Right cardiac atrium (tissue), 5 donors: ENCODE measurements at places on chromosomes 6 and 20. TPM values are rescaled to one million over a fixed set of nuclear protein-coding genes. Genes with fewer than 3 reads are reported as not detected.

DZANK1 gene
- polyA plus RNA-seq = 0.79 TPM

DNA sequence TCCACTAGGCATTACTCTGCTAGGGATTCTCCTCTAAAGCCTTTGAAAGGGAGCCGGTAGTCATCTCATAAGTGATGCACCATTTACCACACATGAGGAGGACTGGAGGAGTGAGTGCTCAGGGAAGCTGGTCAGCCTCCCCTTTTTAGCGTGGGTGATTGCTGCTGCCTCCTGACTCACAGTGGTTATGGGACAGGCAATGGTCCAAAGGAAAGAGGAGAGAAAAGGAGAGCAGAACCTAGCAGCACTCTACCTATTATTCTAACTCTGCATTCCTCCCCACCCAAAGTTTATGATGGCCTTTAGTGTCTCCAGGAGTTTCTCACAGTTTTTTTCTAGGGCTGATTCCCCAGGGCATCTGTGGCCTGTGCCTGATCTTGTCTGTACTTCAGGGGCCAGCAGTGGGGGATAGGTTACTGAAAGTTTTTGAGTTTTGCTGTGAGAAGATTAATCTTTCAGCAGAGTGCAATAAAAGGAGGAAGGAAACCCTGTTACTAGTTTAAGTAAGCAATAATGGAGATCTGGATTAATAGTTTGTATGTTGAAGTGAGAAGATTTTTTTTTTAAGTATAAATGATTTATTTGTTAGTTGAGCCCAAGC lies 36.4 kb upstream of the GCLC start:
- no peak for DNase-seq

DNA sequence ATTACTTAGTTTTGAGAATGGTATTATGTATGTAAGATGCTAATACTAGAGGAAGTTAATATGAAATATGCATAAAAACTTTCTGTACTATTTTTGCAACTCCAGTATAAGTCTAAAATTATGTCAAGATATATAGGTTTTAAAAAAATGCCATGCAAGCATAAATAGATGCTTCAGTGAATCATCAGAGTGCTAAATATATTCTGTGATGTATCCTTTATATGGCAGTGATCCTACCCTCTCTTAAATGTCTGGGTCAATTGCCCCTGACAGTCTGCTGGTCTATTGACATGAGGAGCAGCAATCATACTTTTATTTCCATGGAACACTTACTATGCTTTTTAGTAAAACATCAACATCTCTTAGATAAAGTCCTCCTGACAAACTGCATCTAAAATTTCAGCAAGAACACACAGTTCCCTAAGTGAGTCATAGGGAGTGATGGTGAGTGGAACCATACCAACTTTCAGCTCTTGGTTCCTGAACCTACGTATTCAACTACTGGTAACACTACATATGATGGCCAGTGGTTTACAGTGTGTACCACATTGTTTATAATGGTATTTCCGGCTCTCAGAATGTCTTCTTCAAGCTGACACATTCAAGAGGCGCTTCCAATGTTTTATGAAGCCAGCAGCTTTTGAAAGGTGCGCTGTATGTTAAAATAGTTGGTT lies 928.7 kb upstream of the GJE1 start:
- DNase-seq = no peak

DNA sequence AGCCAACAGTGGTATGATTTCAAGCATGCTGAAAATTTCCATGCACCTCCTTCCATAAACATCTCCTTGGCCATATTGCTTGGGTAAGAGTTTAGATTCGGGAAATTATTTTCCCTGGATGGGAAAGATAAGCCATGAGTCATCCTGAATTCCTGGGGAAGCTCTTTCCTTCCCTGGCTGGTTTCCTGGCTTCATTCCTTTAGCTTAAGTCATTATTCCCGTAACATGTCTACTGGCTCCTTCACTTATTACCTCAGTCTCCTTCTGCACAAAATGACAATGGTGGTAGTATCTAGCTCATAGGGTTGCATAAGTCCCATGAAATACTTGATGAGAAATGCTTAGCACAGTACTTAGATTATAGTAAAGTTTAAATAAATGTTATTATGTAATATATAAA lies 27.6 kb downstream of the TINAG start:
- DNase-seq = no peak

DNA sequence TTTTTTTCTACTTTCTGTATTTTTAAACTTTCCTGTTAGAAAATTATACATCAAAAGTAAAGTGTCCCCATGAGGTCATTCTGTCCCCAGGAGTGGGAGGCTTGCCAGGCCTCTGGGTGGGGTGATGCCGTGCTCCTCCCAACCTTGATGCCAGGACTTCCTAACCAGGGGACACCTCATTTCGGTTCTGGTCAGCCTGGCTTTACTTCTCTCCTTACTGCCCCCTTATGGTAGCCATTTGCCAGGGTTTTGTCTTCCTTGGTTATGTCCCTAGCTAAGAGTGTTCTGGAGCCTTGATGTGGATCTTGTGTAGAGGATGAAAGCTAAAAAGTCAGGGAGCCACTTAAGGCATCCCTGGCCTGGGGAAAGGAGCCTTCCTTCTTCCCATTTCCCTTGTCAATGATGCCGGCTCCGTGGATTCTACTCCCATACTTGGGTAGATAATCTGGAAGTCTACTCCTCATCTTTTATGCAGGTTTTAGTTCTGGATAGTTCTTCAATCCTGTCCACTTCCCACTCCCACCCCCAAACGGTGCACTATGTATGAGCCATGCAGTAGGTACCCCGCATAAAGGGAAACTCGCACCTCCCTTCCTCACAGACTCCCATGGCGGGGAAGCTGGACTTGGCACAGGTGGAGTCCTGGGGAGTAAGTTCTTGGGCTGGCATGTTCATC lies 164.1 kb upstream of the SALL4 start:
- no peak for DNase-seq

DNA sequence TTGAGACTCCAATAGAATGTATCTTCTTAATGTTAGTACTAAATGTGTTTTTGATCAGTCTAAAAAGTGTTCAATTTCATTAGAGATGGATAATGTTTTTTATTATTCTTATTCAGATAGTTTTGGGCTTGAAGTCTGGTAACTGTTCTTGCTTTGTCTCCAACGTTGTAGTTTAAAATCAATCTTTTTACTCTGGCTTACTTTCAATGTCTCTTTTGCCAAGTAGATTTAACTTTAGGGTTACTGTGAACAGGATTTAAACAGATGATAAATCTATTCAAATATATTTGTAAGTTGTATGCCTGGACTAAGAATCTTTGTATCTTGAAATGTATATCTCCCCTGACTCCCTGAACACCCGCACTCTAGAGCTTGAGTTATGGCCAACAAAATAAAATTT lies 51.1 kb downstream of the SGK1 start:
- no peak for DNase-seq

DNA sequence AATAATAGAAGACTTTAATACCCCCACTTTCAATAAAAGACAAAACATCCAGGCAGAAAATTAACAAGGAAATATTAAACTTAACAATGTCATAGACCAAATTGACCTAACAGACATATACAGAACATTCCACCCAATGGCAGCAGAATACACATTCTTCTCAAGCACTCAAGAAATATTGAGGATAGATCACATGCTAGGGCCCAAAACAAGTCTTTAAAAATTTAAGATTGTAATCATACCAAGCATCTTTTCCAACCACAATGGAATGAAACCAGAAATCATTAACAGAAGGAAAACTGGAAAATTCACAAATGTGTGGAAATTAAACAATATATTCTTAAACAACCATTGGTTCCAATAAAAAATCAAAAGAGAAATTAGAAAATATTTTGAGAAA lies 161.0 kb downstream of the COL12A1 start:
- DNase-seq = no peak

GRCh38 chr6:111972745-111973117 lies 81.2 kb upstream of the CCN6 start:
- DNase-seq = no peak

PAK5 gene
- polyA plus RNA-seq = 0.07 TPM

DNA sequence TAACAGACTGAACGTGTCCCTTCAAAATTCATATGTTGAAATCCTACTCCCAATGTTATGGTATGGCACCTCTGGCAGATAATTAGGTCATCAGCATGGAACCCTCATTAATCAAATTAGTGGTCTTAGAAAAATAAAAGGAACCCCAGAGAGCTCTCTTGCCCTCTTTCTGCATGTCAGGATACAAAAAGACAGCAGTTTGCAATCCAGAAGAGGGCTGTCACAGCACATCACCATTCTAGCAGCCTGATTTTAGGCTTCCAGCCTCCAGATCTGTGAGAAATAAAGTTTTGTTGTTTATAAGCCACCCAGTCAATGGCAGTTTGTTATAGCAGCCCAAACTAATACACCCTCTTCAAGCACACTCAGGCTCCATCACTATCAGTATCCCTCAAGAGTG lies 292.9 kb downstream of the TRDN start:
- DNase-seq = no peak

GRCh38 chr6:142047934-142048592 lies 84.7 kb upstream of the GJE1 start:
- no peak for DNase-seq

DNA sequence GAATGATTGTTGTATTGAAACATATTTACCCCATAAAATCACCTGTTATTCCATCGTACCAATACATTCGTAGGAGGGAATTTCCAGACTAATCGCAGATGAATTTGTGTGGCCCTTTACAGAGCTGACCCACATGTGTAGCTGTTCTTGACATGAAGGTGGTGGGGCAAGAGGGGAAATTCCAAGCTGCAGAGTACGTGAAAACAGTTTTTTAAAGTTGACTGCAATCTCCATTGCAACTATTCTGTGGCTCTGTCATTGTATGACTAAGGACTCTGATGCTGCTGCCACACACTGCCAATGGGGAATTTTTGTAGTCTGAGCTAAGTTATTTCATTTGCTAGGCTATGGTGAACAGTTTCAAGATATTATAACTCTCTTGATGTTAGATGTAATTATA lies 46.4 kb upstream of the ADTRP start:
- DNase-seq = no peak

- peak; percentile 75 for DNase-seq
Measured at GRCh38 chr20:61560361-61560853, 308.3 kb downstream of the CDH4 start.

GRCh38 chr6:123965894-123966293 lies 162.2 kb downstream of the NKAIN2 start:
- no peak for DNase-seq

- DNase-seq = no peak
Measured at GRCh38 chr6:77030929-77031674, 432.2 kb downstream of the HTR1B start.

- no peak for DNase-seq
Measured at GRCh38 chr6:169042061-169042460, 211.6 kb downstream of the THBS2 start.

RNF182 gene
- polyA plus RNA-seq = 0.48 TPM

METTL24 gene
- polyA plus RNA-seq = 0.77 TPM

ZC2HC1B gene
- polyA plus RNA-seq = not detected

IL17F gene
- polyA plus RNA-seq = not detected

- DNase-seq = peak; percentile 77
Measured at GRCh38 chr6:69232911-69233448, 563.8 kb downstream of the LMBRD1 start.

- DNase-seq = no peak
Measured at GRCh38 chr6:12962987-12963386, 246.4 kb downstream of the PHACTR1 start.

OR2H1 gene
- not detected for polyA plus RNA-seq

DNA sequence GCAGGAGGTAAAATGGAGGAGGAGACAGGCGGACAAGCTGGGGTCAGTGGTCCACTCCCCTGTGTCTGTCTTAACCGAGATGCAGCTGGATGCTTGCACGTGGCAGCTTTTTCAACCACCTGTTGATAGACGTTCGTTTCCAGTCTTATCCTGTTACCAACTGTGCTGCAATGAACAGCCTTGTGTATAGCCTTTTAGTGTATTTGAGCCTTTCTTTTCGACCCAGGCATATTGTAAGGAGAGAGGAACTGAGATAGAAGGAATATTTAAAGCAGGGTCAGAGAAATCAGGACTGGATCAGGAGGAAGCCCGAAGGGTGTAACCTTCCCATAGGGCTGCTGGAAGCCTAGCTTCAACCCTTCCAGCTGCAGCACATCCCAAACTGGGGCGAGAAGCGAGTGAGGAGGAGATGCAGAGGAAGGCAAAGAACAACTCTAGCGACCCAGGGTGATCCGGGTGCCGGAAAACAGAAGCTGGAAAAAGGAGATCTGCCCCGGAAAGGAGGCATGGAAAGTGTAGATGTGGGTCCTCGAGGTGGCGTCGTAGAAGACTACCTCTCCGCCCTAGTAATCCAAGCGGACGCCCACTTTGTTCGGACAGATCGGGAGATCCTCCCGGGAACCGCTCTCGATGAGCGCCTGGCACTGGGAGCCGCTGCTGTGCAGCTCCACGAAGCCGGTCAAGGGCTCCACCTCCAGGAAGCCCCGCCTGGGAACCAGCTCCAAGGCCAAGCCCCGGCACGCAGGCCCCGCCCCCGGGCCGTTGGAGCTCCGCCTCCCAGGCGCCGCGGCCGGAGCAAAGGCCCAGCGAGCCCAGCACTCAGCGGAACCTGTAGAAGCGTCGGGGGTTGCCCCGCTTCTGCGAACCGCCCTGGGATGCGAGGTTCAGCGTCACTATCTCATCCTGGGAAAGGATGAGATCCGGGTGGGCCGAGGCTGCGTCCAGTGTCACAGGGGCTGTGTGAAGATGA lies 11.2 kb downstream of the TRIM31 start:
- peak; percentile 98 for DNase-seq

DNA sequence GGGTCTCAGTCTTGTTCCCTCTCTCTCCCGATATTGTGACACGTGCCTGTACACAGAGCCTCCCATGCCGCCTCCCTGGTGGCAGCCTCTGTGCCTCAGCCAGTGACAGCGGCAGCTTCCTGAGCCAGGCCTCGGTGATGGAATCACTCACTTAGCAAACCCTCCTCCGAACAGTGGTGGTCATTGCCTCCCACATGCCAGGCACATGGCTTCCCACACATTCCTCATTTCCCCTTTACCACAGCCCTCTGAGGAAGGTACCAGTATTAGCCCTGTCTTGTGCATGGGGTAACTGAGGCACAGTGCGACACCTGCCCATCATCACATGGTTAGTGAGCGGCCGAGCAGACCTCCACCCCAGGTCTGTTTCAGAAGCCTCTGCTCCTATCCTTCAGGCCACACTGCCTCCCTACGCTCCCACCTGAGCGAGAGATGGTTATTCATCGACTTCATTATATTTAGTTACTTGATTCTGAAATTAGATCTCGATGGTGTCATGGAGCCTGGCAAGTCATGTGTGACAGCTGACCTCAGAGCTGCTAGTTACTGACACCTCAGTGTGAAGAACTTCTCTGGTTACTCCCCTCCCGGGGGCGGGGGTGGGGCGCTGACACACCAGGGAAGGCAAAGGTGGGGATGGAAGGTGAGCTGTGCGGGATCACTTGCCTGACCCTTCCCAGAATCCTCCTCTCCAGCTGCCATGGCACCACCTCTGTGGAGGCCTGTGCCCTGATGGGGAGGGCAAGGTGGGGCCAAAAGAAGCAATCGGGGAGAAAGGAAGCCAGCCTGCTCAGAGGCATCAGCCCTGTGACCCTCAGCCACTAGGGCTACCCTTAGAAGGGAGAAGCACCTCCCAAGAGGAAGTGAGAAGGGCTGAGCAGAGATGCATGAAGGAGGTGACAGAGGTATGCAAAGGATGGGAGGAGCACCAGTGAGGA lies 17.9 kb downstream of the MDGA1 start:
- DNase-seq = no peak

GRCh38 chr6:26187981-26188635 lies 100.9 kb downstream of the HFE start:
- no peak for DNase-seq

GRCh38 chr6:25874822-25875562 lies 949 bp upstream of the SLC17A3 start:
- no peak for DNase-seq

- DNase-seq = no peak
Measured at GRCh38 chr20:34585019-34585418, 26.5 kb downstream of the MAP1LC3A start.

KIAA0408 gene
- 2.3 TPM for polyA plus RNA-seq

CGA gene
- 0.41 TPM for polyA plus RNA-seq

SERPINB1 gene
- polyA plus RNA-seq = 23.6 TPM

SPATS1 gene
- not detected for polyA plus RNA-seq
